Stimulated activated CD8-positive, alpha-beta memory T cell treated with anti-CD3 and anti-CD28 coated beads, Interleukin-2, amount 100 ng/mL, for 1 hour (primary cell): ENCODE measurements at places on chromosomes 4 and X.

DNA sequence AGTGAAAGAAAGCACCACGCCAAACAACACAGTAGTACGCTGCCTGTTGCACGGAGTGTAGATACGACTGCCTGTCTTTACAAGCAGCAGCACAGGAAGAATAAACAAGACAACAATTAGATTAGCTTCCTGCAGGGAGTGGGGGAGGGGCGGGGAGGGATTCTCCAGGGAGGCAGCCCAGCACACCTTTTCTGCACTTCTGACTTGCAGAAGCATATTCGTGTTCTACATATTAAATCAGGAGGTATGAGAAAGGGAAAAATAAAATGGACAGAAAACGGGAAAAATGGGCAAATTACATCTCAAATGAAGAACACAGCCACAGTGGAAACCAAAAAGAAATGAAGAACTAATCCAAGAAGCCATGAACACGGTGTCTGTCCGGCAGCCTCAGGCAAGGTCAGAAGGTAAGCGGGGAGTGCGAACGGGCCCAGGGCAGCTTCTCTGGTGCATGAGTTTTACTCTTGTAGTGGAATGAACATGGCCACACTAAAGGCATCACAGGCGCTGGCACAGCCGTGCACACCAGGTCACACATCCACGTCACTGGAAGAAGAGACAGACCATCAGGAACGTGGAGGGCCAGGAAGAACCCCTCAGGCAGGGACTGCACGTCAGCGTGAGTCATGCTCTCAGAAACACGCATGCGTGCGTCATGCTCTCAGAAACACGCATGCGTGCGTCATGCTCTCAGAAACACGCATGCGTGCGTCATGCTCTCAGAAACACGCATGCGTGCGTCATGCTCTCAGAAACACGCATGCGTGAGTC lies 20.1 kb upstream of the ADRA2C start:
- DNase-seq = no peak

GRCh38 chr4:105707782-105708180 lies 708 bp downstream of the INTS12 start:
- DNase-seq = no peak

DNA sequence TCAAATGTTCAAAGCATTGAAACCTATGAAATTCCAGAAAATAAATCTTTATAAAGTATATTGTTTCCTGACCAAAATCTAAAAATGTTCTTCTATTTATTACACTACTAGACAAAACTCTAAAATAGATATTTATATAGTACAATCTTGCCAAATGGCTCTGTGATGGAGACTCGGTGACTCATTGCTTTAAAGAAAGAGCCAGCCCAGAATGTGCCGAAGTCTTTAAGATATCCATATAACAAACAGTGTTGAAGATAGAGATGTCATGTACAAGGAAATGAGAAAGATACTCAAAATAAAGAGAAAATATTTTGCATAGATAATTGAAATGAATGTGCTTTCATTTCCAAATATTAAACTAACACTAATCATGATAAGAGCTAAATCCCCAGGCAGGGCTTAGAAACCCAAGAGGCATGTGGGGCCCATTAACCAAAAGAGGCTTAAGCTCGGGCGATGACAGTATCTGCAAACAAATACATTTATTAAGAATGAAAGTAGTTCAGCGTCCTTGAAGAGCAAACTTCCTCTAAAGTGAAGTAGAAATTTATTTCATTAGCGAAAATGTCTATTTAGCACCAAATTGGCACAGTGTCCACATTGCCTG lies 102.1 kb upstream of the FAM9B start:
- DNase-seq = no peak

DNA sequence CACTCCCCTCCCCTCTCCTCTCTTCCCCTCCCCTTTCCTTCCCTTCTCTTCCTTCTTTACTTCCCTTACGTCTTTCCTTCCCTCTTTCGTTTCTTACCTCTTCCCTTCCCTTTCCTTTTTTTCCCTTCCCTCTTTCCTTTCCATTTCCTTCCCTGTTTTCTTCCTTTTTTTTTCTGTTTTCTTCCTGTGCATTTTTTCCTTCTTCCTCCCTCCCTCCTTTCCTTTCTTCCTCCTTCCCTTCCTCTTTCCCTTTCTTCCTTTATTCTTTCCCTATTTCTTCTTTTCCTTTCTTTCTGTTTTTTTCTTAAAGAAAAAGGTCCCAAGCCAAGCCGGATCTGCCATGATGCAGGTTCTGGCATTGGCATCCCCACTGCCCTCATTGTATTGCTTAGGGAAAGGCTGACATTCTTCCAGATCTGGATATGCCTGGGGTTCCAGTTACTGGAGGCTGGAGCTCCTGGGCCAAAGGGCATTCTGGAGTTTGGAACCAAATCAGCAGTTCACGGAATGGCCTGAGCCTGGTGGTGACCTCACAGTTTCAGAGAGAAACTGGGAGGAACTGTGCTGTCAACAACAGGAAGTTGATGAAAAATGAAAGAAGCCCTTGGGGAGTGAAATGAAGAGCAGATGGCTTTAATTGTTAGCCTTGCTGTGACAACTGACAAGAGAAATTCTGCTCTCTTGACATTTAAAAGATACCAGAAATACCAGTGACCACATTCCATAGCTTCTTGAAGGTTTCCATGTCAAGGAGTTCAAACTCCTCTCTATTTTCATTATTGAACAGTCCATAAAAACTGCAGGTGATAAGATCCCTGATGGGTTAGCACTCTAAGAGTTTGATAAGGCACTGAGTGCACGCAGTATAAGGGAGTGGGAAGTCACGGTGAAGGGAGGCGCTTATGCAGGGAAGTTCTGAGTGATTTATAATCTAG lies 622.1 kb downstream of the SPRY1 start:
- DNase-seq = no peak

DNA sequence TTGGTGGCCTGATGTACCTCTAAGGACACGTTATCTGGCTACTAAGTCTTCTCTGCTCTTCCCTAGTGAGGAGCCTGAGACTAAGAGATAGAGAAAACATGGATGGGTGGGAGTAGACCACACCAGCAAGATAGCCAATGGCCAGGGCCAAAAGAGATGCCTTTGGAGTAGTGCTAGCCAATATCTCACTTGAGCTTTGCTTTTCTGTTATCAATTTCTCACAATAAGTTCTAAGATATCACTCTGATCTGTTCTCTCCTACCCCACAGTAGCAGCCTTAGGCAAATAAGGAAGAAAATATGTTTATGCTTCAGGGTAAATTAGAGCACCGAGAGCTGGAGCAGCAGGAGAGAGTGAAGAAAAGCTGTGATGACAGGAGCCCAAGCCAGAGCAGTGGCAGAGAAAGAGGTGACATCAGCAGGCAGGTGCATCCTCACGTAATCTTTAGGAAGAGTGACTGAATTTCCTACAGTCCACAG lies 343.9 kb upstream of the NOCT start:
- DNase-seq = no peak

- DNase-seq = peak; percentile 72
Measured at GRCh38 chrX:149540621-149541520, at the start of gene EOLA1. Gene EOLA1 (plus strand): TSS chrX:149541012. CDS start chrX:149545631, 4,619 bp downstream.

DNA sequence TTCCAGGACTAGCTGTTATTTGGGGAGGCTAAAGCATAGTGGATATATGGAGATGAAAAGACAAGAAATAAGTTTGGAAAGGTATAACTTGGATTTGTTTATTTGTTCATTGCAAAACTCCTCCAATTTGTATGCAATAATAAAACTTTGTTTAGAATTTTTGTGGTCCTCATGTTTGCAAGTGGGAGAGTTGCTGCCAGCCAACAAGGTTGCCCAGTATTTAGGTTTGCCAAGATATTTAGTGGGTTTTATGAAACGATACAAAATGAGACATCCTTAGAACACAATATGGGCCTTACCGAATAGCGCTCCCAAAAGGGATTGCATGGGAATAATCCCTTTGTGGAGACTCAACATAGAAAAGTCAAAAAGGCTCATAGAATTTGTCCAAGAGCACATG lies 162.1 kb downstream of the INPP4B start:
- DNase-seq = no peak

- no peak for DNase-seq
Measured at GRCh38 chr4:126727461-126727860, 905.3 kb upstream of the INTU start.

- no peak for DNase-seq
Measured at GRCh38 chr4:54365691-54366090, 136.6 kb downstream of the PDGFRA start.

DNA sequence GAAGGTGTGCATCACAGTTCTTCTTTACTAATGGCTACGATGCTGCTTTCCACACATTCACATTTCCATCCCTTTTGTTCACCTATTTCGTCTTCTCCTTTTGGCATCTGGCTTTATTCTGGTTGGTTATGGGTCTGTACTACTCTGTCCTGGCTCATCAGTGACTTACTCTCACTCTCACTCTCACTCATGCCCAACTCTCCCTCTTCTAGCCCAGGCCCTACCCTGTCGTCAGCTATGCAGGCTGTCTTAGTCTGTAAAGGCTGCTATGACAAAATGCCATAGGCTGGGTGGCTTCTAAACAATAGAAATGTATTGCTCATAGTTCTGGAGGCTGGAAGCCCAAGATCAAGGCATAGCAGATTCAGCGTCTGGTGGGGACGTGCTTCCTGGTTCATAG lies 105.6 kb upstream of the PUDP start:
- no peak for DNase-seq

GRCh38 chr4:185255868-185256267 lies 46.5 kb downstream of the SNX25 start:
- no peak for DNase-seq

DNA sequence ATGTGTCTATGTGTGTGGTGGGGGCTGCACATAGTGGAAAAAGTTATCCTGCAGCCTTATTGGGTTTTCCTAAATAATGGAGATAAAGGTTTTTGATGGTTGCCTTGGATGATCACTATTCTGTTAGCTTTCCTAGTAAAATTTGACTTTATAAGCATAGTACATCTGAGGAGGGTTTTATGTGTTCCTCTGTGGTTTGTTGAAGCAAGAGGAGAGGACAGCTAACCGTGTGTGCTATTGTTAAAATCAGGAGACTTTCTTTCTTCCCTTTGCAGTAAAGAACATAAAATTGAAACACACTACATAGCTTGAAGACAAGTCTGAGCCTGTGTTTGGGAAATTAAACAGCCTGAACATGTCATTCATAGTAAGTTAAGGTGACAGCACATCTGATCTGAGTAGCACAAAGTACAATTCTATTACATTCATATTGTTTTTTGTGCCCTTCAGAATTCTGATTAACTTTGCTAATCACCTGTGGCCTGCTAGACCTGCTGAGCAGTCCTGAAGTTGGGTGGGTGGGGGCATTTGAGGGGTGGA lies 36.8 kb downstream of the C4orf51 start:
- no peak for DNase-seq

GRCh38 chr4:16075061-16075460 lies 8.8 kb downstream of the PROM1 start:
- DNase-seq = no peak

- no peak for DNase-seq
Measured at GRCh38 chr4:81257816-81258215, 42.8 kb upstream of the PRKG2 start.

DNA sequence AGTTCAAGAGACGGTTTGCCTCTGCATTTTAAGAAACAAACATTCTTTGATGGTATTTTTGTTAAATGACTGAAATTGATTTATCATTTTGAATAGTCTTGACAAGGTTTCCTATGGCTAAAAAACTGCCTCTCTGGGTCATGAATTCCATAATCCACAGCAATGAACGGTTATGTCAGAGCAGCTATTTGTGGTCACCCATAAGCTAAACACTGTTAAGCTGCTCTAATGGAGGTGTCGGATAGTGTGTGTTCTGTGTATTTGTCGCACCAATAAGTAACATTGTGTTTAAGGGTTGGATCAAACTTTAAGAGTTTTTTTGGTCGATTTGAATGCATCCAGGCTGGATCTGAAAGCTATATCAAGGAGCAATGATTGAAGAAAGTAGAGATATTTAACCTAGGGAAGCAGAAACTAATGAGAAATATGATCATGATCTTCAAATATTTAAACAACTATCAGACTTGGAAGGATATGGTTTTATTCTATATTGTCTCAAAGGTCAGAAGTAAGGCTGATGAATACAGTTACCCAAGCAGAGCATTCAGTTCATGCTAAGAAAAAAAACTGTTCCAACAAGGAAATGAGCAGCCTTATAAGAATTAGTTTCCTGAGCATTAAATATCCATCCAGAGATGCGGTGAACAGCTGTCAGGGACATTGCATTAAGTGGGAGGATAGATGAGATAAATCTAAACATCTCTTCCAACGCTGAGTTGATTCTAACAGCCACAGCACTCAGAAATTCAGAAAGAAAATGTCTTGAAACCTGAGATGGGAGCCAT lies 232.3 kb upstream of the RPS6KA3 start:
- DNase-seq = no peak

GRCh38 chr4:99815597-99816011 lies 1.0 kb upstream of the DAPP1 start:
- no peak for DNase-seq

DNA sequence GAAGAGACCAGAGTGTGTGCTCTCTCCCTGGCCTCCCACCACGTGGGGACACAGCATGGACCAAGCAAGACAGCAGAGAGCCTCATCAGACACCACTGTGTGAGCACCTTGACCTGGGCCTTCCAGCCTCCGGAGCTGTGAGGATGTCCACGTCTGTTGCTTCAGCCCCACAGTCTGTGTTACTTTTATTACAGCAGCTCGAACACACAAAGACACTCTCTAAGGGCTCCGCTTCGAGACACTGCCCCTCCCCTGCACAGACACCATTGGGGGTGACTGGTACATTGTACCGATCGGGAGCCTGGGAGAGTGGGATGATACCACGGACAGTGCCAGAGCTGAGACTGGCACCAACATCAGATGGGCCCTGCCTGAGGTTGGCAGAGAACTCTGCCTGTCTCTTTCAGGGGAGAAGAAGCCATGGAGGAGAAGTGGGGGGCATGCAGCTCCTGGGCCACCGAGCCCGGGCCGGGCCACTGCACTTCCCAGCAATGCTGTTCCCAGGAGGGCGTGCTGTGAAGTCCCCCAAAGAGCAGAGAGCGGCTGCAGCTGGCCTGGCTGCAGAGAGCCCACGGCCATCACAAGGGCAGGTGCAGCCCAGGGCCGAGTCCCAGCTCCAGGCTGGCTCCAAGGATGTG lies 48.1 kb upstream of the HMX1 start:
- DNase-seq = no peak

DNA sequence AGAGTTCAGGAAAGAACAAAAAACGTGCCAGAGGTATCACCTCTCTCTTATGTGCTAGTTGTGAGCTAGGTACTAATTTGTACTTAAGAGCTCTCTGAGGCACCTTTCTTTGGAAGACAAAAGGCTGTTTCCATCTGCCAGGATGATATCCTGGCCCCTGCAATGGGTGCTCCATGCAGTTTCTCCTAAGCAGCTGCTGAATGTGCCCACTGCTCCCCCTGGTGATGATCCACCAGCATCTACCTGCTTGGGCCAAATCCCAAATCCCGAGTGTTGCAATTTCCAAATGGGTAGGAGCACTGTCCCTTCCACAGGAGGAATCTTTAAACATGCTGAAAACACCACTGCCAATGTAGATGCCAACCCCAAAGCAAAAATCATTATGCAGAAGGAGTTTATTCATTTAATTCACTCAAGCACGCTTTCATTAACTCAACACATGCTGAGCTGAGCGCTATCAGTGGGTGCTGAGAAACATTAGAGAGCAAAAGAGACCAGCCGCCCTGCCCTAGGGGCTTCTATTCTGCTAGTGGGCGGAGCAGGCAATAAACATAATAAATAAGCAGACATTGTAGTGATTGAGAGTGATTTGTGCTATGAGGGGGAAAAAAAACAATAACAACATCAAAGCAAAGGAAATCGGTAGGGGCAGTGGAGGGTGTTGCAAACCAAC lies 69.6 kb upstream of the C4orf50 start:
- no peak for DNase-seq

- no peak for DNase-seq
Measured at GRCh38 chrX:50442426-50443116, 28.1 kb downstream of the DGKK start.

- DNase-seq = peak; percentile 28
Measured at GRCh38 chrX:53312946-53313727, 31.8 kb upstream of the IQSEC2 start.

- DNase-seq = no peak
Measured at GRCh38 chrX:153862369-153863250, 23.4 kb downstream of the L1CAM start.
